HuH-7.5 (cell line): ENCODE measurements at places on chromosomes 1 and 21.

DNA sequence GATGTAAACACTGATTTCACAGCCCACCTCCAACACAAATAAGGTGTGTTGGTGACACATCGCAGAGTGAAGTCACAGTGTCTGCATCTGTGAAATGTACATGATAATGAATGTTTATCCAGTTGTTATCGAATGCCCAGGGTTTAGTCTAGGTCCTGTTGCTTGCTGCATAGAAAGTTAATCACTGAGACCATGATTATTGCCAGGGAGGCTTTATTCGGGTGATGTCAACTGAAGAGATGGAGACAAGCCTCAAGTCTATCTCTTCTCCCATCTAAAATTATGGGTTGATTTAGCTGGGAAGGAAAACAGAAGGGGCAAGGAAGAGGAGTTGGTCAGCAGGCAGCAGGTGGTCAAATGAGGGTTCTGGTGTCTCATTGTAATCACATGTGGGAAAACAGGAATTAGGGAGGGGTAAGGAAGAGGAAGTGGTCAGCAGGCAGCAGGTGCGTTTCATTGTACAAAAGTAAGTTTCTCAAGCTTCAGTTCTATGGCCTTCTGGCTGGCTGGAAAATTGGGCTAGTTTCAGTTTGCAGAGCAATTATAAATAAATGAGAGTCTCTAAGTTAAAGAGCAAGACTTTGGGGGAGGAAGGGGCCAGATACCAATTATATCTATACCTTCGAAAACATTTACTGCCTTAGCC is 146.3 kb upstream of the DNAH14 start:
- no peak for DNase-seq

DNA sequence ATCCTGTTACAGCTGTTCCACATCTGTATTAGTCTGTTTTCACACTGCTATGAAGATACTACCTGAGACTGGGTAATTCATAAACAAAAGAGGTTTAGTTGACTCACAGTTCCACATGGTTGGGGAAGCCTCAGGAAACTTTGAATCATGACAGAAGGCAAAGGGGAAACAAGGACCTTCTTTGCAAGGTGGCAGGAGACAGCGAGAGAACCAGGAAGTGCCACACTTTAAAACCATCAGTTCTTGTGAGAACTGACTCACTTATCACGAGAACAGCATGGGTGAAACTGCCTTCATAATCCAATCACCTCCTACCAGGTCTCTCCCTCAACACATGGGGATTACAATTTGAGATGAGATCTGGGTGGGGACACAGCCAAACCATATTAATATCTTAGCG is 110.3 kb upstream of the TRABD2B start:
- no peak for DNase-seq

DNA sequence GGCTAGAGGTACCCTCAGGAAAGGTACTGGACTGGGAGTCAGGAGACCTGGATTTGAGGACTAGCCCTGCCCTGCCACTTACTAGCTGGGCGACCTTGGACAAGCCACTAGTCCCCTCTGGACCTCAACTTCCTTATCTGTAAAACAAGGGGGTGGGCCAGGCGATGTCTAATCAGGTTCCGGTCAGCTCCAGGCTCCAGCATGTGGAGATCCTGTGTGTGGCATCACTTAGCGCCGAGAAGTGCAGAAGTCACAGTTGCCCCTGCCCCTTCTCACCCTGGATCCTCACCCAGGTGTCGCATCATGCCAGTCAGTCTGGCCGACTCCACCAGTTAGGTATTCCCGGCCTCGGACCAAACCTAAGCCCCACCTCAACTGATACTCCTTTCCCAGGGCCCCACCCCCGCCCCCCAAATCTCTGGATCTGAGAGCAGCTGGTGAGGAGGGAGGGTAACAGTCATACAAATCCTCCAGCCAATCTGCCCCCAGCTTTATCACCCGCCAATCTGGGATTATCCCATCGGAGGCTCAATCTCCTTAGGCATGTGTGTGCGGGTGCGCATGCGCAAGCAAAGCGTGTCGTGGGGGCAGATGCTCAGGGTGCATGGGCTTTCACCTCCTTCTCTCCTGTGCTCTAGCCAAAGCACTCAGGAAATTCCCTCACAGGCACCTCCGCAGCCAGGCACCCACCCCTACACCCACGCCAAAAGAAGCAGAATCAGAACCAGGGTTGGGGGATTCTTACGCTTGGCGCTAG is 5.4 kb downstream of the CELF3 start:
- DNase-seq = no peak

GRCh38 chr1:212355230-212355969 is 59.3 kb downstream of the PACC1 start:
- DNase-seq = no peak

DNA sequence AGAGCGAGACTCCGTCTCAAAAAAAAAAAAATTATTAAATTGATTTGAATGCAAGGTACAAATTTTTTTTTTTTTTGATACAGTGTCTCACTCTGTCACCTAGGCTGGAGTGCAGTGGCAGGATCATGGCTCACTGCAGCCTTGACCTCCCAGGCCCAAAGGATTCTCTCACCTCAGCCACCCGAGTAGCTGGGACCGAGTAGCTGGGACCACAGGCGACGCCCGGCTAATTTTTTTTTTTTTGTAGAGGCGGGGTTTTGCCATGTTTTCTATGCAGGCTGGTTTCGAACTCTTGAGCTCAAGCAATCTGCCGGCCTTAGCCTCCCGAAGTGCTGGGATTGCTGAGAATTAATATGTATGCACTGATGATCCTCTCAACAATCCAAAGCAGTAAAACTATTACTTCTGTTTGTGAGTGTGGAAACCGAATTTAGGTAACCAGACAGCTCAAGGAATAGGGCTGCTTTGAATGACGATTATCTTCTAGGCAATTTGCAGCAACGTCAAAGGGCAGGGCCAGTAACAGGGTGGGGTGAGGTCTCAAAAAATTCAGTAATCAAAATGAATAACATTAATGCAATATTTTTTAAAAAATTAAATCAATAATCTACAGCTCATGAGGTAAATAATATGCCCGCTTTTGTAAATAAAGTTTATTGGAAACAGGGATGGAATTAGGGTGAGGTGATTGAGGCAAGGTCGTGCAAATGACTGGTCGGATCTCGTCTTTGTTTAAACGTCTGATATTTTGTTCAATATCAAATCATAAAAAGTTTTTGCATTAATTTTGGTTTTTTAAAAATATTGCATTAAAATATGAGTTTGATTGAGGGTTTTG is 1.2 kb downstream of the CLSPN start:
- no peak for DNase-seq

DNA sequence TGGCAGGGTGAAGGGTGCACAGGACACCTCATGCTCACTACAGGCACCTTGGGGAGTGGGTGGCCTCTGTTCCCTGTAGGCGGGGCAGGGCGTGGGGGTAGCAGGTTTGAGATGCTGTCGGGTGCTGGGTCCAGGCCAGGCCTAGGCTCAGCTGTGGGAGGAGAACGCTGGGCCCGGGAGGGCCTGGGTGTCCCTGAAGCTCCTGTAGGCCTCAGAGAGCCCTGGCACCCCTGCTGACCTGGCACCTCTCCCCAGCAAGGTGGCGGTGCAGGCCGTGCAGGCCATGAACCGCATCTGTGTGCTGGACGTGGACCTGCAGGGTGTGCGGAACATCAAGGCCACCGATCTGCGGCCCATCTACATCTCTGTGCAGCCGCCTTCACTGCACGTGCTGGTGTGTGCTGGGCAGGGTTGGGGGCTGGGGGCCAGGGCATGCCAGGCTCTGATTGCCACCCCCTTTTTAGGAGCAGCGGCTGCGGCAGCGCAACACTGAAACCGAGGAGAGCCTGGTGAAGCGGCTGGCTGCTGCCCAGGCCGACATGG is 2.5 kb upstream of the GJC2 start:
- peak; percentile 10 for DNase-seq

DNA sequence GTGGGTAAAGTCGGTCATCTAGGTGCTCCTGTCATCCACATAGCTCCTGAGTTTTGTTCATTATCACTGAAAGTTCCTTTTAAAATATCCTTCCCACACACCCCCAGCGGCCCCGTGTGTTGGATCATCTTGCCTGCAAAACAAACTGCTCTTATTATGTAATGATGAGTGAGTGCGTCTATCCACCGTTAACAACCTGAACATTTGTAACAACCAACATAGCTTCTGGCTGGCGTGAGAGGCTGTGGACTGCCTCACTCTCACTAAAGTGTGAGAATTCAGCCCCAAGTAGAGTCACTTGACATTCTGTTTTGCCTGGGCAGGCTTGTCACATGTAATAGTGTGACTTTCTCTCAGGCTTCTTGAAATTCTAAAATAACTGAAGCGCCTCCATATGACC is 14.5 kb upstream of the KCNA2 start:
- DNase-seq = no peak

DNA sequence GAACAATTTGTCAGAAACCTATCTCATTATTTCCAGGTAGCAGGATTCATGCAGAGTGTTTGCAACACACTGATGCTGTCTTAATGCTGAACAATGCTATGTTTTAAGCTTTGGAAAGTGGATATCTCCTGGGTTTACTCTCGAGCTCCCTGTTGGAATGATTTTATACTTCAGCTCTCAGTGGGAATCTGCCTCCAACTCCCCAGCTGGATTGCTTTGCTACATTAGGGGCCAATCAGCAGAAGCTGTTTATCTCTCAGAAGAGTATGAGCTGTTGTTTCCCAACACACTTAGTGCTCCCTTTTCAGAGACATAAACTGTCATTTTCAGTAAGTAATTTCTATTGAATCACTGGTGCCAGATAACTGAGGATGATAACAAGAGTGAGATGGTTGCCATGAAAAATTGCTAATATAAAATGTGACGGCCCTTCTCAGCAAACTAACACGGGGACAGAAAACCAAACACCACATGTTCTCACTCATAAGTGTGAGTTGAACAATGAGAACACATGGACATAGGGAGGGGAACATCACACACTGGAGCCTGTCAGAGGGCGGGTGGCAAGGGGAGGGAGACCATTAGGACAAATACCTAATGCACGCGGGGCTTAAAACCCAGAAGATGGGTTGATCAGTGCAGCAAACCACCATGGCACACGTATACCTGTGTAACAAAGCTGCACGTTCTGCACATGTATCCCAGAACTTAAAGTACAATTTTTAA is 265.9 kb upstream of the RUNX1 start:
- no peak for DNase-seq

DNA sequence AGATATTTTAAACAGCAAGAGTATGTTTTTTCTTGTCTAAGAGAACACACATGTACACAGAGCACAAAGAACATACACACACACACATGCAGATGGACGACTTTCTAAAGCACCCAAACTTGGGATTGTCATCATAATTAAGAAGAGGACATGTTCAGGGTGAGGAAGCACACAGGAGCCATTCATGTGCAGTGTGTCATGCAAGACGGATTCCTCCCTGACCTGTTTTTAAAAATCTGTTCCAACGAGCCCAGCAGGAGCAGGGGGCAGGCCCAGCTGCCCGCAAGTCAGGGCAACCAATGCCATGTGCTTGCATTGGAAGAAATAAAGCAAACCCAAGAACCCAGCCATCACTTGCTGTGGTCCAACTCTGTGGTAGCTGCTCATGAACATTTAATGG is 167.3 kb upstream of the ZNF644 start:
- DNase-seq = no peak

DNA sequence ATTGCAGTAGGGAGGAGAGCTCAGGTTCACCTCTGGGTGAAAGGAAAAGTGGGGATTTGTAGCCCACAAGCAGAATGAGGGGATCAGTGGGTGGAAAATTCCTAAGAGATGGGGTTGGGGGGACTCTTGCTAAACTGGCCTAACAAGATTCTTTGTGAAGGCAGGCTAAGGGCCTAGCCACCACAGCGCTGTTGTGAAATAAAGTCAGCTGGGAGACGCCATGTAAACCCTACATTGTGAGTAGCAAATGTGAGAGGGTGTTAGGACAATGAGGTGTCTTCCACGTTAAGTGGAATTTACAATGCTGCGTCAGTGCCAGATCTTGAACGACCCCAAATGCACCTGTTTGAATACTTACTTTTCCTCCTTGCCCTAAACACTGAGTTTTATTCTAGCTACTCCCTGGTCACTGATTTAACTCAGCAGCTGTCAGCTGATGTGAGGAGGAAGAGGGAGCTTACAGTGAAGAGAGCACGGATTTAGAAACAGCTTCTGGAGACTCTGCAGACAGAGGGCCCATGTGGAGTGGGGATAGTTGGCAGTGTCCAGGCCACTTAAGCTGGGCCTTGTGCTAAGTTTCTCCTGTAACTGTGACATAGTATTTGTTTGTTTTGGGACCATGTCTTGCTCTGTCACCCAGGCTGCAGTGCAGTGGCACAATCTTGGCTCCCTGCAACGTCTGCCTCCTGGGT is 17.3 kb downstream of the PDPN start:
- no peak for DNase-seq

- DNase-seq = no peak
Observed at GRCh38 chr1:6157132-6157527, 23.0 kb downstream of the CHD5 start.

- DNase-seq = no peak
Observed at GRCh38 chr1:112317611-112318062, 78.4 kb upstream of the CTTNBP2NL start.
